ENCODE measurements at places on chromosomes 6 and 20.

GRCh38 chr20:7178004-7178403 lies 410.5 kb downstream of the BMP2 start:
- no peak for DNase-seq

- no peak for DNase-seq
Observed at GRCh38 chr20:5718896-5719595, 31.2 kb upstream of the SHLD1 start.

DNA sequence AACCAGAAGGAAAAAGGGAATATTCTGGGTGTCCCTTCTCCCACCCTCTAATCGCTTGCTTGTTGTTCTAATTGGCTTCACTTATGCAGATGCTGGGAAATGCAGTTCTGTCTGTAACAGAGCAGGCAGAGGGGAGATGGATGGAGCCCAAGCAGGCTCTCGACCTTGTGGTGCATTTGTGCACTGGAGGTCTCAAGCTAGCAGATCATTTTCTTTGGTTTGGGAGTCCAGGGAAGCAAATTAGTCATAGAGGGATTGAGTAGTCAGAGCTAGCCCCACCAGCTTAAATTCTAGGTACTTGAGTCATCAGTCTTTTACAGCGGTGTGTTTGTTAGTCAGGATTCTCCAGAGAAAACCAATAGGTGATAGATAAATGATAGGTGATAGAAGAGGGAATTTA lies 234.7 kb upstream of the ECI2 start:
- DNase-seq = no peak

- no peak for DNase-seq
Observed at GRCh38 chr6:169997187-169997929, 245.9 kb downstream of the ERMARD start.

- DNase-seq = no peak
Observed at GRCh38 chr6:4394786-4395185, 259.4 kb upstream of the ECI2 start.

DNA sequence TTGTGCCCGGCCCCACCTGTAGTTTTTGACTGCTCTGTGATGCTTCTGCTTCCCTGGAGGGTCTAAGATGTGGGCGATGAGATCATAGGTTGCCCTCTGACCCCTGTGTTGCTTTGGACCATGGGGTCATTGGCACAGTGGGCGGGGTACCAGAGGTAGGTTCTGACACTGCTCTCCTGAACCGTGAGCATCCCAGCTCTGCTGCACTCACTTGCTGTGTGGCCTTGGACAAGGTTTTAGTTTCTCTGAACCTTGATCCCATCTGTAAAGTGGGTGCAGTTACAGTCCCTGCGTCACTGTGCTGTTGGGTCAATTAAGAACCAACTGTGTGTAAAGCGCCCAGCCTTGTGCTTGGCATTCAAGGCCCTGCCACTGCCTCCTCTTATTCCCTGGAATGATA lies 30.9 kb downstream of the SRC start:
- DNase-seq = no peak

DNA sequence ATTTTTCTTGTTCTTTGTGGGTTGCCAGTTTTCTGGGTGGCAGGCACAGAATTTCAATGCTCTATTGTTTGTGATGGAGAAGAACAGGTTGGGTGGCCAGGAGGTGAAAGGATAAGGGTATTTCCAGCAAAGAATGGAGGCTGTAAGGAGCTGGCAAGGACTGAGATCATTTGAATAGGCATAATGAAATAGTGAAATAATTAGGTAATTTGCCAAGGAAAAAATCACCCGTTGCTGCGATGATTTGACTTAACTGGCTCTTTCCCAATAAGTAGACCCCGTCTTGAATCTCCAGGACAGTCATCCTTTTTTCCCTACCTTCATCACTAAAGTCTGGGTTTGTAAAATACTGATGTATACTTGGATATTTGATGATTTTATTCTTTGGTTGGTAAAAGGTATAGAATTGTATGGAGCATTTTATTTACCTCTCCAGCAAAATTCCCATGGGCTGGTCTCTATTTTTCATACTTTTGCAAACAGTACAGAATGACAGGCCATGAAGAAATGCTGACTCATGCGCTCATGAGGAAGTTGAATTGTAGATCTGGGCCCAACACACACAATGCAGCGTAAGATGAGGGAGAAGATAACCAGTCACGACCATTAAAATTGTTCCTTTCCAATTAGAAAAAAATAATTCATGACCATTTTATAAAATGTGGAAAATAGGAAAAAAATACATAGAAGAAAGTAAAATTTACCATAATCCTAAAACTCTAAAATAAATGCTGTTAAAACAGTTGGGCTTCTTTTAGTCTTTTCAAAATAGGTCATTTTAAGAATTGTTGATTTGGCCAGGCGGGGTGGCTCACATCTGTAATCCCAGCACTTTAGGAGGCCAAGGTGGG lies 2.4 kb upstream of the GCNT2 start:
- DNase-seq = peak; percentile 78

DNA sequence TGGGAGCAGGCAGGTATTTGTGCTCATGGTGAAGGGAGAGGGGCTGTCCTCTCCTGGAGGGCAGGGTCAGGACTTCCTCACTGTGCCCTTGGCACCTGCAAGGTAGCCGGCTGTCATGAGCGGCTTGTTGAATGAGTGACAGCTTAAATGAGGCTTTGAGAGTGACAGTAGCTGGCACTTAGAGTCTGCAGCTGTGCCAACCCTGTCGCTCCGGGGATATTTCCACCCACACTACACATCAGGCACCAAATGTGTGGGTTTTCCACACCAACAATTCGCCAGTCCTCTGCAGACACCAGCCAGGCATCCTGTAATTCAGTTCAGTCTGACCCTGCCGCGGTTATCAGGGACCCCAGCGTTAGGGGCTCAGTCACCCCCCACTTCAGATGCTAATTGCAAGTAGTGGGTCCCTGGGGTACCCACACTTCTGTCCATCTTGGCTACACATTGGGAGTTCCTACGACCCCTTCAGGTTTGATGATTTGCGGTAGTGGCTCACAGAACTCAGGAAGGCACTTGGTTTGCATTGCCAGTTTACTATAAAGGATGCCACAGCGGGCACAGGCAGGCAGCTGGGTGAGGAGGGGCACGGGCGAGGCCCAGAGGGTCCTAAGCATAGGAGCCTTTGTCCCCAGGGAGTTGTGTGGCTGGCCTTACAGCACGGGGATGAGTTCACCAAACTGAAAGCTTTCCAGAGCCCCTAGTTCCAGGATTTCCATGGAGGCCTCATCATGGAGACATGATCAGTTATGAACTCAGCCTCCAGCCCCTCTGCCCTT lies 9.1 kb downstream of the MTG2 start:
- DNase-seq = no peak

DNA sequence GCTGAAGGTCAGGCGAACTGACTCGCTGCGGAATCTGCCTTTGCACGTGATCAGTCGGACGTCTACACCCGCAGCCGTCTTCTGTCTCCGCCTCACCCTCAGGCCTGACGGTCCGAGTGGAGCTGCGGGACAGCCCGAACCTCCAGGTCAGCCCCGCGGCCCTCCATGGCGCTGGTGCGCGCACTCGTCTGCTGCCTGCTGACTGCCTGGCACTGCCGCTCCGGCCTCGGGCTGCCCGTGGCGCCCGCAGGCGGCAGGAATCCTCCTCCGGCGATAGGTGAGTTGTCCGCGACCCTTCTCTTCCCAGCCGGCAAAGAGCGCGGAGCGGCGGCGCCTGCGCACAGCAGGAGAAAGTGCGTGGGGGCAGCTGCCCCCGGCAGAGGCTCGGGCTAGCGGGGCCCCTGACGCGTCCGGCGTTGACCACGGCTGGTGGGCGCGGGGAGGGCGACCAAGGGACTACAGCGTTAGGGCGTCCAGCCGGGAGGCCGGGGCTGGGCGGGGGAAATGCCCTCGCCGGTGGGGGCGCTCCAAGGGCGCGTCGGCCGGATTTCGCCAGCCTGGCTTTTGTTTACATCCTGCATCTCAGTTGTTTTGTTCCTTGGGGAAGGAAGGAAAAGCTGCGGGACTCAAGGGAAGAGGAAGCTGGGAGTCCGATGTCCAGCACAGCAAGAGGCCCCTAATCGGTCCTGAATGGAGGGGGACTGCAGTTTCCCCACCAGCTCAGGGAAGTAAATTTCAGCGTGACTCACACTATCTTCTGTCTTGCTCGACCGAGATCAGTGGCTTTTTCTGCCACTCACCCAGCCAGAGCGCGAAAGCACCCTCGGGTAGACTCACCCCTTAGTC lies at the start of gene SMPDL3A:
Gene SMPDL3A (plus strand): TSS at position 77 of the 846 bp plus-strand sequence. CDS start 89 bp downstream, at position 166.
- DNase-seq = no peak
